ENCODE measurements at places on chromosomes 11 and 22.

GRCh38 chr11:131894615-131895544 is 524.5 kb downstream of the NTM start:
- DNase-seq = no peak

DNA sequence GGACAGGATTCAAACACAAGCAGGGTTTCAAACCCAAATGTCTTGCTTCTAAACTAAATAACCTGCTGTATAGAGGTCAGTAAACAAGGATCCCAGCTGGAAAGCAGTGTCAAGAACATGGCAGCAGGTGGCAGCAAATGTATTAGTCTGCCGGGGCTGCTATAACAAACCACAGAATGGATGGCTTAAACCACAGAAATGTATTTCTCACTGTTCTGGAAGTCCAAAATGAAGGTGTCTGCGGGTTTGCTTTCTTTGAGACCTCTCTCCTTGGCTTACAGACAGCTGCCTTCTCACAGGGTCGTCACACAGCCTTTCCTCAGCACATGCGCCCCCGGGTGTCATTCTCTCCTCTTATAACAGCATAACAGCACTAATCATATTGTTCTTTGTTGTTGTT is 65.1 kb upstream of the LRRC55 start:
- no peak for DNase-seq

DNA sequence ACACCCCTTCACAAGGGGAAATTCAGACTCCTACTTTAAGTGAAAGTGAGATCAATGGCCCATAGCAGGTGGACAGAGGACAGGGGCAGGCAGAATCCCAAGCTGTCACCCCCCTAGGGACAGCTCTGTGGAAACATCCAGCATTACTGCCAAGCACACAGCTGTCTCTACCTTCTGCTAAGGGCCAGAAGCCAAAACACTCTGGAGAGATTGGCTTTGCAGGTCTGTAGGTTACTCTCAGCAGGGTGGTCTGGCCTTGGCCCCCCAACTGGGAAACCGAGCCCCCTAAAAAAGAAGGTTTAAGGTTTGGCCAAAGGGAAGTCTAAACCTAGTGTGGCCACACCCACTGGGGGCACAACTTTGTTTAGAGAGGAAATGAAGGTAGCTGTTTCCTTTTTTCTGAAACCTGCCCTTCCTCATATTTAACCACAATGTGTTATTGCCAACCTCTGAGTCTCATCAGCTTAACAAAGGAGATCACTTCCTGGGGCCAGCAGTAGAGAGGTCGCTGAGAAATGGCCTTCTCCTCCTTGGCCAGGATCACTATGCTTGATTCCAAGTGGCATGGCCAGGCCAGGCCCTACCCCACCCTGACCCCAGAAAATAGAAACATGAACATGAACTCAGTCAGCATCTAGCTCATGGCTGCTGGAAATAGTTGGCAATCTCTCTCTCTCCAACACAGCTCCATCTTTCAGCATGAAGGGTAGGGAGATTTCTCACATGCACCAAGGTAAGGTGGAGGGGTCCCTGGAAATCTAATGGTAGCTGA is 25.9 kb upstream of the SCARF2 start:
- DNase-seq = no peak

GRCh38 chr11:77438487-77438886 is 35.4 kb downstream of the PAK1 start:
- no peak for DNase-seq

DNA sequence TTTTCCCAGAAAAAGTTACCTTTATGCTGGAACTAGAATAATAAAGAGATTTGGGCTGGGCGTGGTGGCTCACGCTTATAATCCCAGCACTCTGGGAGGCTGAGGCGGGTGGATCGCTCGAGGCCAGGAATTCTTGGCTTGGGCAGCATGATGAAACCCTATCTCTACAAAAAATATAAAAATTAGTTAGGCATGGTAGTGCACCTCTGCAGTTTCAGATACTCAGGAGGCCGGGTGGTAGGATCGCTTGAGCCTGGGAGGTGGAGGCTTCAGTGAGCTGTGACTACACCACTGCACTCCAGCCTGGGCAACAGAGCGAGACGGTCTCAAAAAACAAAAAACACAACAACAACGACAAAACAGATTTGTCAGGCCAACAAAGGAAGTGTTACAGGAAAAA is 119.3 kb upstream of the OR9Q1 start:
- DNase-seq = no peak

- DNase-seq = no peak
Observed at GRCh38 chr11:113311536-113311935, 2.8 kb upstream of the TTC12 start.

- no peak for DNase-seq
Observed at GRCh38 chr11:12414611-12415010, 37.2 kb downstream of the PARVA start.

DNA sequence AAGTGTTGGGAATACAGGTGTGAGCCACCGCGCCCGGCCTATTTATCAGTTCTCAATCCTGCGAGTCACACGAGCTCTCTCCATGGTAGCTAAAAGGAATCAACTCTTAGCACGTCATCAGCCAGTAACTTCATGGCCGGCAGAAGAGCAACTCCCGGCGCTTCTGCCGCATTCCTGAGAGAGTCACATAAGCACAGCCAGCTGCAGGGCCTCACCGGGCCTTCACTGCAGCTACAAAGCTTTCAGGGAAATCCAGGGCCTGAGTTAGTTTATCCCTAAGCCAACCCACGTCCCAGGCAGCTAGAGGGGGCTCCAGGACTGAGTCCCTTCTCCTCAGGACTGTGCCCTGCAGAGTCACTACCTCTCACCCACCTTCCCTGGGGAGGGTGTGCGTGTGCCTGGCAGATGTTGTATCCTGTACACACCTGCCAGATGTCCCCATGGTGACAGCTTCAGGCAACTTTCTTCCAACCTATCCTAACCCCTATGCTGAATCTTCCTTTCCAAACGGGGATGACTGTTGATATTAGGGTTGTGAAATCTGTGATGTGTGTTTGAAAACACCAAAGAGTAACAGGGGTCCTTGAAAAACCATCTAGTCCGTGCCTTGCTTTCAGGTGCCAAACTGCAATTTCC is 45.9 kb upstream of the ARFGAP3 start:
- DNase-seq = no peak

DNA sequence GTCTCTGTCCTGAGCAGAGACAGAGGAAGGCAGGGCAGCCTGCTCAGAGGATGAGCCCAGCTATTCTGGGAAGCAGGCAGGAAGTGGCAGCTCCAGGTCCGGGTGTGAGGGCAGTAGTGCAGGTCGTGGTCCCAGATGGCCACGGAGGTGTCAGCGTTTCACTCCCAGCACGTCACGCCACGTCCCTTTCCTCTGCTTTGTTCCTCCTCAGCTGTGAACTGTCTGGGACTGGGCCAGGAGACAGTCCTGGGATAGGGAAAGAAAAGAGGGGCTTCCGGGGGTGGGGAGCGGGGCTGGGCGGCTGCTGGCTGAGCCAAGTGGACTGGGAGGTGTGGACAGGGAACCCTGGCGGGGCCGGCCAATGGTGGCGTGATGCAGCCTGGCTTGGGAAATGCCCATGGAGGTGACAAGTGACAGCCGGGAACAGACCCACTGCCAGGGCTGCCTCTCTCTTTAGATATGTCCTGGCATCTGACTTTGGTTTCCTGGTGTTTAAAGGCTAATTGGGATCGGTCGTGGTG is 64.7 kb downstream of the KCNQ1 start:
- no peak for DNase-seq

DNA sequence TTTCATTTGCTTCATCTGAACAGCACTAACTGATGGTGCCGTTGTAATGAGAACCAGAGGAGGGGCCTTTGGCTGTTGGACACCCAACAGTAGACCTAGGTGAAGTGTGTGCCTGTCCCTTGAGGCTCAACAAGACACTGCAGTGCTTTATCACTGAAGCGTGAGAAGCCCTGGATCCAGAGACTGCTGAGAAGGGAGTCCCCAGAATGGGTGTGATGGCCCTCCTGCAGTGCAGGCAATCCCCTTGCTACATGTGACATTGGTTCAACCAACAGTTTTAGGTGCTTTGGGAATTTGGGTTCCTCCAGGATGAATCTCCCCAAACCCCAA is 125.6 kb downstream of the BRD1 start:
- no peak for DNase-seq

GRCh38 chr11:117589063-117589462 is 208.0 kb downstream of the DSCAML1 start:
- no peak for DNase-seq

DNA sequence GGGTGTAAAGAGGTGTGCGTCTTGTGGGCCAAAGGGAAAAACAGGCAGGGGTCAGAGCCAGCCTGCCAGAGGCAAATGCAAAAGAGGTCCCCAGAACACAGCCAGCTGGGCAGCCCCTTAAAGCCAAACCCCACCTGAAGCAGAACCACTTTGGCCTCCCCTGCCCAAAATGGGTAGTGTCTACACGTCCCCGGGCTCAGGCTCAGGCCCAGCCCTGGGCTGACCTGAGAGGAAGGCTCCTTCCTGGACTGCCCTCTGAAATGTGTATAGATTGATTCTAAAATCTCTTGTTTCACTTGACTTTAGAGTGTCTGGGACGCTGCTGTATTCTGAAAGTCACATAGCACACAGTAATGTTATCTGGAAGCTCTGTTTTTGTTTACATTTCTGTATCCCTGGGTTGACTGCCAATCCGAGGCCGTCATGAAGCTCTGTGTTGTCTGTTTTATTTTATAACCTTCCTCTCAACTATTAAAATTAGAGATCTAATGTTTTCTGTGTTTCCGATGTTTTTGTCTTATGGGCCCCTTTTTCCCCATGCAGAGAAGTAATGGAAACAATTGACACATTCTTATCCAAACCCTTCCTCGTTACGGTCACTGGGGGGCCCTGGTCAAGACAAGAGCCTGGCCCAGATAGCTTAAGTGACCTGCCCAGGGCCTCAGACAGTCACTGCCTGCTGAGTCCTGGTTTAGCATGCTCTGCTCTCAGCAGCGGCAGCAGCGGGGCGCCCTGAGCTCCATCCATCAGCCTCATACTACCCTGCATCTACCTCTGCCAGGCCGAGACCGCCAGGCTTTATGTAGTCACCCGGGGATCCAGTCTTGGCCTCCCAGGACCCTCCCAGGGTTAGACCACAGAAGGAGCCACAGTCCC is 10.1 kb downstream of the OVOL1 start:
- no peak for DNase-seq

Data from stimulated activated CD4-positive, alpha-beta T cell treated with anti-CD3 and anti-CD28 coated beads, TNF-alpha, amount 100 ng/mL, for 24 hours (primary cell).